ENCODE measurements at places on chromosomes 1 and 21.

DNA sequence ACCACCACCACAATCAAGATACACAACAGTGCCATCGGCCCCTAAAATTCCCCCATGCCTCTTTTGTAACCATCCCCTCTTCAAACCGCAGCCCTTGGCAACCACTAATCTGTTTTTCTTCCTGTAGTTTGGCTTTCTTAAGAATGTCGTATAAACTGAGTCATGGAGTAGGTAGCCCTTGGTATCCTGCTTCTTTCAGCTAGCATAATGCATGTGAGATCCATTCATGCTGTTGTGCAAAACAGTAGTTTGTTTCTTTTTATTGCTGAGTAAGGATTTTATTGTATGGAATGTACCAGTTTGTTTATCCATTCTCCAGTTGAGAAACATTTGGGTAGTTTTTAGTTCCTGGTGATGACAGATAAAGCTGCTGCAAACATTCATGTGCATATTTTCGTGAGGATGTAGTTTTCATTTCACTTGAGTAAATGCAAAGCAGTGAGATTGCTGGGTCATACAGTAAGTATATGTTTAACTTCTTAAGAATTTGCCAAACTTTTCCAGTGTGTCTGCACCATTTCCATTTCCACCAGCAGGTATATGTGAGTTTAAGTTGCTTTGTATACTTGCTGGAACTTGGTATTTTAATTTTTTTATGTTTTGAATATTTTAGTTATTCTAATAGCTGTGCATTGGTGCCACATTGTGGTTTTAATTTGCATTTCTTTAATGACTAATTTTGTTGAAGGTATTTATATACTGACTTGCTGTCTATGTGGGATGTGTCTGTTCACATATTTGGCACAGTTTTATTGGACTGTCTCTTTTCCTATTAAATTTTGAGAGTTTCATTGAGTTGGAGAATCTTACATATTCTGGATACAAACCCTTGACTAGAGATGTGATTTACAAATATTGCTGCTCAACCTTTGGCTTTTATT is 148.4 kb upstream of the MAP1LC3C start:
- DNase-seq: peak; percentile 12

- no peak for DNase-seq
Observed at GRCh38 chr1:20102875-20103274, 16.5 kb downstream of the PLA2G2D start.

GRCh38 chr1:77536813-77537212 is 145.6 kb downstream of the ZZZ3 start:
- no peak for DNase-seq

- DNase-seq: no peak
Observed at GRCh38 chr1:215539803-215540570, 27.1 kb upstream of the KCTD3 start.

DNA sequence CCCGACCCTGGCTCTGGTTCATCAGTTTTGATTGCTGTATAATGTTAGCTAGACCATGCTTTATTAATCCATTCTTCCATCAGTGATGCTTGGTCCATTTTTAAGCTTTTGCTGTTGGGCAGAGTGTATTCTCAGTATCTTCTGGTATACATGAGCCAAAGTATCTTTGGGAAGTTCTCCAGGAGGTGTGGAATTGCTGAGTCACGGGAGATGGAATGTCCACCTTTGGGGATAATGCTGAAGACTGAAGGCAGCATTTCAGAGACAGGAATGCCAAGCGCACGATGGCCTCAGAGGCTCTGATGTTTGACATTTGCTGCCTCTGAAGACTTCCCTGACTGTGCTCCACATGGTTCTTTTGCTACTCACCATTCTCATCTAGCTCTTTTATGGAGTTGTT is 266.3 kb upstream of the KAZN start:
- DNase-seq: no peak

DNA sequence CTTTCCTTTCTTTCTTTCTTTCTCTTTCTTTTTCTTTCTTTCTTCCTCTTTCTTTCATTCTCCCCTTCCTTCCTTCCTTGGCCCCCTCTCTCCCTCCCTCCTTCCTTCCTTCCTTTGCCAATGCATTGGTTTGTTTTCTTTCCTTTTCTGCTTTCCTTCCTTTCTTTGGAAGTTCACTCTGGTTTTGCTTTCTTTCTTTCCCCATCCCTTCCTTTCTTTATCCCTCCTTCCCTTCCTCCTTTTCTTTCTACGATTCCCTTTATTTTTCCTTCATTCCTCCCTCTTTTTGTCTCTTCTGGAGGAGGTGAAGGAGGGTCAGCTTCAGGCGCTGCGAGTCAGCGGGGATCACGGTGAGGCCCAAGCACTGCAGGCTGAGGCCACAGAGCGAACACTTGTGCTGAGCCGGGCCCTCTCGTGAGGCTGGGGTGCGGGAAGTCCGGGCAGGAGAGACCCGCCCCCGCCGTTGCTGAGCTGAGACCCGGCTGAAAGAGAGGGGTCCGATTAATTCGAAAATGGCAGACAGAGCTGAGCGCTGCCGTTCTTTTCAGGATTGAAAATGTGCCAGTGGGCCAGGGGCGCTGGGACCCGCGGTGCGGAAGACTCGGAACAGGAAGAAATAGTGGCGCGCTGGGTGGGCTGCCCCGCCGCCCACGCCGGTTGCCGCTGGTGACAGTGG is 1.5 kb downstream of the SIM2 start:
- DNase-seq: no peak

GRCh38 chr1:81234237-81234636 is 566.5 kb upstream of the ADGRL2 start:
- DNase-seq: no peak

DNA sequence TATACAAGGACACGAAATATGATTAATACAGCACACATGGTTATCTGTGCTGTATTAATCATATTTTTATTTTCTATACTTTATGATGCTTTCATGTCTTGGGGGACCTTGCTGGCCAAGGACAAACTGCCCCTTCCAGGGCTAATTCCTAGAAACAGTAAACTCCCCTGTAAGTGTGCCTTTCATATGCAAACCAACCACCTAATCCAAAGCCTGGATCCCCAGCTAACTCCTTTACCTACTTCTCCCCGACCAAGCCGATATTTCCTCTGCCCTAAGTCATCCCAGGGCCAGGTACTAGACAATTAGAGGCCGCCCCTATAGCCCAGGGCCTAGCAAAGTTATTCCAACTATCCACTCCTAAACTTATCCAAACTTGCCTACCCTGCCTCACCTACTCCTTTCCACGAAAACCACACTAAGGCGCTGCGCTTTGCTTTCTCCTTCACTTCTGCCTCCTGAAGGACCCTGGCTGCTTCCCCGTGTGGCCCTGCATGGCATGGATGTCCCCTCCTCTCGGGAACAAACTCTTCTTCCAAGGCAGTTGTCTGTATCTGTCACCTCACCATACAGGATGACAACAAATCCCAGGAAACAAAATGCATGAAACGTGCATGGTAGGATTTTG is 10.2 kb downstream of the SH3BP5L start:
- no peak for DNase-seq

DNA sequence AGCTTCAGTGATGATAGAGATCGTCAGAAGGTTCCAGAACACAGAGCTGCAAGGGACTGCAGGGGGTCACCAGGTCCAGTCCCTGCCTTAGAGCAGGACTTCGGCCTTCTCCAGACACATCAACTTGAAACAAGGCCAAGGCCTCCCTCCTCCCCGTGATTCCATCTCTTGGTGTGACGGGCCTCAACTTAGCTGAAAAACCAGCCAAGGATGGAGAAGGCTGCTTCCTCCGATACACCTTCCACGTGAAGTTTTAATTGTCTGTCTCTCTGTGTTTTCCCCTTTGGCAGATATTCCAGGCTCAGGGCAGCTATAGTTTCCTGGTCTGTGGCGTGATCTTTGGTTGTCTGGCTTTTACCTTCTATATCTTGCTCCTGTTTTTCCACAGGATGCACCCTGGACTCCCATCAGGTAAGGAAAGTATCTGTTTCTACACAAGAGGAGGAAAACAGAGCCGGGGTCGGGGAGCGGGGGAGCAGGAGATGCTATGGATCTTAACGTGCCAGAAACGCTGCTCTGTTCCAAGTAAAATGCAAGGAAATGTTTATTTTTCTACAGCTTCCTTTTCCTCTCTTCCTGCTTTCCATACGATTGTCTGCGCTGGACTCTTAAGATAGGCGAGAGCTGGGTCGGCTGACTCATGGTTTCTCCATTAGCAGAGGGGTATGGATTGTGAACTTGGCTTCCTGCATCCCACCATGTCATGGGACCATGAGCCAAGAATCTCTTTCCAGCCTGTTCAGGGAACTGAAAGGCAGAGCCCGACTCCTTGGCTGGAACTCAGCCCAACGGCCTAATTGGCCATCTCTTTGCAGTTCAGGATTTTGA is 32.8 kb downstream of the ELK4 start:
- peak; percentile 77 for DNase-seq

- DNase-seq: no peak
Observed at GRCh38 chr1:87174724-87175245, 153.9 kb upstream of the LMO4 start.

- no peak for DNase-seq
Observed at GRCh38 chr1:16398371-16398953, 31.4 kb downstream of the SZRD1 start.

DNA sequence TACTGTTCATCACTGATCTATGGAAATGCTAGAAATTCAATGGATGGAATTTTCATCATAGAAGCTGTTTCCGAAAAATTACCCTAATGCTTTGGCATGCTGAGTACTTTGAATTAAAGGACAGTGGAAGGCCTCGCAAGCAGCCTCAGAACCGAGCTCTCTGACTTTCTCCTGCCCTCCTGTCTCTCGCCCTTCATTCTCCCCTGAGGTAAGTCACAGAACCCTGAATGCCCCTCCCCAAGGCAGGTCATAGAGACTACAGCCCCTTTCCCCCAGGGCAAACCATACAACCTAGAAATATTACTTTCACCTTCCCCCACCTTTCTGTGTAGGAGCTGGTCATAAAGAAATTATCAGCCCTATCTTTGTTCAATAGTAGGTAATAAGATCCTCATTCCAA is 74.8 kb downstream of the LRIG2 start:
- no peak for DNase-seq

- DNase-seq: no peak
Observed at GRCh38 chr1:83787246-83787998, 211.5 kb downstream of the TTLL7 start.

DNA sequence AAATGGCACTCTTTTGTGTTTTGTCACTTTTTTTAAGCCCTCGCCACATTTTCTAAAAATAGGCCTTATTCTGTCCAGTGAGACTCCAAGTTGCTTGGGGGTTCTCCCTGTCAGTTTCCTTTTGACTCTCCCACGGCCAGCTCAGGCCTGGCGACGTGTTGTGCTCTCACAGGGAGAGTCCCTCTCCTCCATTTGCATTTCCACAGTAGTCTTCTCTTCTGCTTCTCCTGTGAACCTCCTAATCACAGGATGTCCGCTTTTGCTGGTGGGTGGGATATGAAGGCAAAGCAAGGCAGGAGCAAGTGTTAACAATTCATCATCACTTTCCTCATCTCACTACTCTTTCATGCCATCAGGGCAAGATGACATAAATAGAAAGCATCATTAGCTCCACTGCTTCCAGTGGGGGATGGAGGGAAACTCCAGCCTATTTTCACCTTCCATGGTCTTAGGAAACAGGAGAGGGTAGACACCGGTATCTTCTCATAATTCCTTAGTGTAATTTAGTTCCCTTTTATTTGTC is 99.8 kb downstream of the INTS7 start:
- DNase-seq: peak; percentile 79

GRCh38 chr1:166605137-166605536 is 234.1 kb upstream of the POGK start:
- no peak for DNase-seq

GRCh38 chr1:84366786-84367185 is 31.5 kb upstream of the DNASE2B start:
- DNase-seq: no peak

DNA sequence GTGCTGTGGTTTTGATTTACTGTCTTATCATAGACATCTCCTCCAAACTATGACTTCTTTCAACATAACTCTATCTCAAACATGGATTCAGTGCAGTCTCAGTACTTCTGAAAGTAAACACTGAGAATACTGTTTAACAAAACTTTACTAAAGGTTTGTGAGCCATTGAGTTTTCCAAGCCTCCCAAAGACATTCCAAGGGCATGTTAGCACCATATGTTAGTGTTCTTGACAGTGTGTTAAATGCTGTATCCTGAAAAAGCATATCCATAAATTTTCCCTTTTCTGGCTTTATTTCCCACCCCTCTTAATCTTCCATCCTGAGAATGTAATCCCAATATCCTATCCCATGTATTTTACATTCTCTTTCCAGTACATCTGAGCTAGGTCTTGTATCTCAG is 446.8 kb upstream of the CXADR start:
- DNase-seq: no peak

GRCh38 chr1:161719325-161719611 is 2.1 kb upstream of the FCRLB start:
- no peak for DNase-seq

- DNase-seq: peak; percentile 37
Observed at GRCh38 chr1:45843474-45843905, 40.1 kb downstream of the MAST2 start.

GRCh38 chr1:182279724-182280503 is 111.7 kb downstream of the GLUL start:
- no peak for DNase-seq

DNA sequence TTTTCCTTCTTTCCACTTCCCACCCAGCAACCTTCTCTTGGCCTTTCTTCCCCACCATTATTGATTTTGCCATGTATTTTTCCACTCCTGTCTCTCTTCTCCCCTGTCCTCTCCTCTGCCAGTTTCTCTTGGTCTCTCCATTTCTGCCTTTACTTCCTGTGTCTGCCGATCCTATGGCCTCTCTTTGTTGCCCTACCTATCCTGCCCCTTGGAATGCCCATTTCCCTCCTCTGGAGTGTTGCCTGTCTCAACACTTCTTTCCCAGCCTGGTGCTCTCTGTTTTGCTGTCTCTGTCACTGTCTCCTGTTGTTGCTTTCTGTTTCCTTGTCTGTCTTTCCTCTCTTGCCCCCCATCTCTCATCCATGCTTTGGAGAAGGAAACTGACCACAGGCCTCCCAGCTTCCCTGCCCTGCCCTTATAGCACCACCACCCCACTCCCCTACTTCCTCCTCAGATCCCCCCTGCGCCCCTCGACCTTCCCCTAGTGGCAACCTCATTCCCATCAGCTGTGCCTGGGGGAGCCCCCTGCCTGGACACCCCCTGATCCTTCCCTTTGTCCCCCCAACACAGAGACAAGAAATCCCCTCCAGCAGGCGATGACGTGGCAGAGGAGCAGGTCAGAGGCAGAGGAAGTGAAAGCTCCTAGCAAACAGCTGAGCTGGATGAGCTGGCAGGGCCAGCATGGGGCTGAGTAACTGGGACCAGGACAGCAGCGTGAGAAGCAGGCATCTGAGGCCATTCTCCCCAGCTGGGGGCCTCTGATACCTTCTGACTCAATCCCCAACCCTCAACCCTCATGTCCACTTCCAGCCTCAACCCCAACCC is 6.6 kb upstream of the ETV3L start:
- DNase-seq: peak; percentile 99

GRCh38 chr1:3240524-3241235 is 171.7 kb downstream of the PRDM16 start:
- DNase-seq: no peak

GRCh38 chr1:205192287-205192686 is 19.2 kb downstream of the DSTYK start:
- no peak for DNase-seq

GRCh38 chr1:82162486-82163420 is 362.0 kb downstream of the ADGRL2 start:
- no peak for DNase-seq
